ENCODE measurements at places on chromosomes 7 and 10. TPM values are rescaled to one million over a fixed set of nuclear protein-coding genes. Genes with fewer than 3 reads are reported as not detected.

The EGR2 gene
- 5.0 TPM for total RNA-seq

GRCh38 chr7:20778063-20778721, 8.5 kb downstream of the SP8 start:
- DNase-seq = no peak

DNA sequence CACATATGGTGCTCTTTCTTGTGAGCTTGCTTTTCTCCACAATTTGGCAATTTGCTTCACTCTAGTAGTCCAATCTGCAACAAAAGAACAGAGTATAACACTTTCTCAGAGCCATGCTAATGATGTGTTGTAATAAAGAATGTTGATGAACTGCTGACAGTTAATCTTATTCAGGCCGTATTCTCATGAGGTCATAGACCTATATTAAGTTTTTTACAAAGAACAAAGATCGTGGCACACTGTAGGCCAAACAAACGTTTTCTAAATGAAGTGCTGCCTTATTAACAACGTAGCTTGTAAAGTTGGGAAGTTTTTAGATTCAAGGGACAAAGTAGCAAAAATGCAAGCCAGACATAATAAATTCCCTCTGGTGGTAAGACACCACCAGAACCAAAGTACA, 160.1 kb downstream of the GALNT11 start:
- no peak for DNase-seq

- no peak for DNase-seq
These were observed 366 bp upstream of the TAF3 start for GRCh38 chr10:7817984-7818294.

DNA sequence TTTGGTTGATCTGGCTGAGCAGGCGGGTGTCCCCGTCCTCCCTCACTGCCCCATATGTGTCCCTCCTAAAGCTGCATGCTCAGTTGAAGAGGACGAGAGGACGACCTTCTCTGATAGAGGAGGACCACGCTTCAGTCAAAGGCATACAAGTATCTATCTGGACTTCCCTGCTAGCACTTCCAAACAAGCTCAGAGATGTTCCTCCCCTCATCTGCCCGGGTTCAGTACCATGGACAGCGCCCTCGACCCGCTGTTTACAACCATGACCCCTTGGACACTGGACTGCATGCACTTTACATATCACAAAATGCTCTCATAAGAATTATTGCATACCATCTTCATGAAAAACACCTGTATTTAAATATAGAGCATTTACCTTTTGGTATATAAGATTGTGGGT, 26.9 kb upstream of the TRIM56 start:
- DNase-seq = peak; percentile 64

GRCh38 chr7:99772565-99772964, 11.4 kb downstream of the CYP3A4 start:
- no peak for DNase-seq

The FERD3L gene
- not detected for total RNA-seq

The CPEB3 gene
- total RNA-seq = 6.2 TPM

DNA sequence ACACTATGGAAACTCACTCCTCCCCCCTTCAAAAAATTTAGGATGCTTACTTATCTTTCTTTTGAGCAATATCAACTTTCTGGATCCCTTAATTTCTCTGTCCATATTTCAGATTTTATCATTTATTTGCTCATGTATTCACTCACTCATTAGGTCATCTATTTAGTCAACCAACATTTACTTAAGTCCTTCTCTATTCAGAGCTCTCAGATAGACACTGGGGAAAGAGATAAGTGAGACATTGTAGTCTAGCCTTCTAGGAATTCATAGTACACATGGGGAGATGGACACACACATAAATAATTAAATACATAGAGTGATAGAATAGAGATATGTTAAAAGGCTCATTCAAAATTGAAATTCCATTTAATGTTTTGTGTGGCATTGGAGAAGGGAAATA, 9.2 kb downstream of the CPN1 start:
- DNase-seq = no peak

- DNase-seq = peak; percentile 79
These were observed 8.2 kb downstream of the TACR2 start for GRCh38 chr10:69408318-69409175.

DNA sequence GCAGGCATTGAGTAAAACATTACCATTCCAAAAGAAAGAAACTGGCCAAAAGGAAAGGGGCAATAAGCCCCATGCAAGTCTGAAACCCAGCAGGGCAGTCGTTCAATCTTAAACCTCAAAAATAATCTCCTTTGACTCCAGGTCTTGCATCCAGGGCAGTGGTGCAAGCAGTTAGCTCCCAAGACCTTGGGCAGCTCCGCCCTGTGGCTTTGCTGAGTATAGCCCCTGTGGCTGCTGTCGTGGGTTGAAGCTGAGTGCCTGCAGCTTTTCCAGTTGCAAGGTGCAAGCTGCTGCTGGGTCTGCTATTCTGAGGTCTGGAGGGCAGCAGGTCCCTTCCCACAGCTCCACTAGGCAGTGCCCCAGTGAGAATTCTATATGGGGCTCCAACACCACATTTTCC, 580.1 kb upstream of the AUTS2 start:
- no peak for DNase-seq

DNA sequence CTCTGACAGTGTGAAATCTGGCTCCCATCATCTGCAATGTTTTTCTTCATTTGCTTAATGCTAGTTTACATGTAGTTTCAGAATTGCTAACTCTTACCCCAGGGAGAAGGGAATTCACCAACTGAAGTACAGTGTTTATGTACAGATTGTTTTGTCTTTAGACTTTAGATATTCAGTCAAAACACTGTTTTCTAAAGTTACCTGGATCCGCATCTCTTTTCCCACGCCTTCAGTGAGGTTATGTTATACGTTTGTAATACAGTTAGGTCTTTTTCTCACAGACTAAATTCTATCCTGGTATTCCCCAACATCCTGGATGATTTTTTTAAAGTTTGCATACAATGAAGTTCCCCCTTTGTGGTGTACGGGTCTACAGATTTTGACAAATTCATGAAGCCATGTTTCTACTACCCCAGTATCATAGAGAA, 3.2 kb upstream of the LYZL1 start:
- no peak for DNase-seq

GRCh38 chr7:94274828-94275227, 119.9 kb upstream of the COL1A2 start:
- DNase-seq = no peak

DNA sequence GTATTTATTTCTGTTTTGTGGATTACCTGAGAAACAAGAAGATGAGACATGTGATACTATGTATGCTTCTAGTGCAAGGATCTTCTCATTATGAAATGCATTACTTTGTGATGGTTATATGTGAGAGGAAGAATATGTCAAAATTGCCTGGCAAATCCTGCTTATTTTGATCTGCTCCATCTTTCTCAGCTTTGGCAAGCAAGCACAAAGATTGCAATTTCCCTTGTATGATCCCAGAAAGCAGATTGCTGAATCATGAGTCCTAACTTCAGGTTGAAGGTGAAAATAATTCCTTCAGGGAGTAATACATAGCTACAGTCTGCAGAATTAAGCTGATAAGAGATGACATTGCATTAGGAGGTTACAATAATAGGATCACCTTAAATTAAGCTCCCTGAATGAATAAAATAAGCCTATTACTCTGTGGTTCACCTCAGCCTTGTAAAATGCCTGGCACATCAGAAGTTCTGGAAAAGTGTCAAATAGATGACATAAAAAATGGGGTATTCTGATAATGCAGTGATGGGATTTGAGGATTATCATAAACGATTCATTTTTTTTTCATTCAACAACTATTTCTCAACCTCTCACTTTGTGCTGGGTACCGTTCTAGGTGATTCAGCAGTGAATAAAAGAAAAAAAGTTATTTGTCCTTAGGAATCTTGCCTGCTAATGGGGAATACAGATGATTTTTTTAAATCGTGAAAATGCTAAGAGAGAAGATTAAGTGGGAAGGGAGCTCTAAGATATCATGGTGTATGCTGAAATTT, 120.7 kb downstream of the CHN2 start:
- DNase-seq = no peak

GRCh38 chr7:130913639-130914553, 179.9 kb upstream of the KLF14 start:
- DNase-seq = no peak

The EPO gene
- total RNA-seq = not detected

The MCU gene
- 13.2 TPM for total RNA-seq

- DNase-seq = no peak
These were observed 561.9 kb upstream of the GALNT17 start for GRCh38 chr7:70570029-70570428.

DNA sequence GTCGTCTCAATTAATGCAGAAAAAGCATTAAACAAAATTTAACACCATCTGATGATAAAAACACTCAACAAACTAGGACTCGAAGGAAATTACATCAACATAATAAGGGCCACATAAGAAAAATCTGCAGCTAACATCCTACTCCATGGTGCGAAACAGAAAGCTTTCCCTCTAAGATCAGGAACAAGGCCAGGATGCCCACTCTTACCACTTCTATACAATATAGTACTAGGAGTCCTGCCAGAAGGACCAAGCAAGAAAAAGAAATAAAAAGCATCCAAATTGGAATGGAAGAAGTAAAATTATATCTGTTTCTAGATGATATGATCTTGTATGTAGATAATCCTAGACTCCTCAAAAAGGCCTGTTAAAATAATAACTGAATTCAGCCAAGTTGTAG, 143.8 kb upstream of the GPR22 start:
- no peak for DNase-seq

DNA sequence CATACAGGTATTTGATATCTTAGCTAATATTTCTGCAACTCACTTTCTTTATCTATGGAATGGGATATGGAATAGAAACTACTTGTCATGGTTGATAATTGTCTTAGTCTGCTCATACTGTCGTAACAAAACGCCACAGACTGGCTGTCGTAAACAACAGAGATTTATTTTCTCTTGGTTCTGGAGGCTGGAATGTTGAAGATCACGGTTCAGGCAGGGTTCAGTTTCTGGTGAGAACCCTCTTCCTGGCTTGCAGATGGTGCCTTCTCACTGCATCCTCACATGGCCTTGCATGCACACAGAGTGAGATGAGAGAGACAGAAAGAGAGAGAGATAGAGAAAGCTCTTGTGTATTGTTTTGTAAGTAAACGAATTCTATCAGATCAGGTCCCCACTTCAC, 332.7 kb upstream of the MAGI2 start:
- DNase-seq = no peak

The LIPK gene
- total RNA-seq = not detected

DNA sequence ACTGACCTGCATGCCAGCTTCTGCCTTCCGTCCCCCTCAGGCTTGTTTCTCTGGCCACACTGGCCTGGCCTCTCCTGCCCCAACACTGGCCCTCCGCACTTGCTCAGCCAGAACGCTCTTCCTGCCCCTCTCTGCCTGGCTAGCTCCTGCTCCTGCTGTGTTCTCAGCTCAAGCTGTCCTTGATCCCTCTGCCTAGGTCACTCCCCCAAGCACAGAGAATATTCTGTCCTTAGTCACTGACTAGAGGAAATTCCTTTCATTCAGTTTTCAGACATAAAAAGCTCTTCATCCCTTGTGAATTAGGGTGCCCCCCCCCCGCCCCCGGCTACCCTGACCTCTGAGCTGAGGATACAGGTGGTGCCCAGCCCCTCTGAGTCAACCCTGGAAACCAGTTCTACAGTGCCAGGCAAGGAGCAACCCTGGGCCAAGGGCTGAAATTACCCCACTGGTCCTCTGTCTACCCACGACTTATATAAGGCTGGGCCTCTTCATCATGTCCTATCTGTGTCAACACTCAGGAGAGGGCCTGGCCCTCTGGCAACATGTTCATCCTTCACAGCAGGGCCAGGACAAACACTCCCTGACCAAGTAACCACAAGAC, 6.6 kb upstream of the SGPL1 start:
- no peak for DNase-seq

The APBB1IP gene
- 22.9 TPM for total RNA-seq

The ASB10 gene
- not detected for total RNA-seq

The VAX1 gene
- total RNA-seq = not detected

The PHYHIPL gene
- not detected for total RNA-seq
